ENCODE measurements at places on chromosomes 16 and 17. TPM values are rescaled to one million over a fixed set of nuclear protein-coding genes. Genes with fewer than 3 reads are reported as not detected.

ZNF597 gene
- total RNA-seq = 2.3 TPM

- DNase-seq = no peak
Observed at GRCh38 chr17:39598047-39598481, 9.7 kb downstream of the NEUROD2 start.

EPX gene
- not detected for total RNA-seq

DNA sequence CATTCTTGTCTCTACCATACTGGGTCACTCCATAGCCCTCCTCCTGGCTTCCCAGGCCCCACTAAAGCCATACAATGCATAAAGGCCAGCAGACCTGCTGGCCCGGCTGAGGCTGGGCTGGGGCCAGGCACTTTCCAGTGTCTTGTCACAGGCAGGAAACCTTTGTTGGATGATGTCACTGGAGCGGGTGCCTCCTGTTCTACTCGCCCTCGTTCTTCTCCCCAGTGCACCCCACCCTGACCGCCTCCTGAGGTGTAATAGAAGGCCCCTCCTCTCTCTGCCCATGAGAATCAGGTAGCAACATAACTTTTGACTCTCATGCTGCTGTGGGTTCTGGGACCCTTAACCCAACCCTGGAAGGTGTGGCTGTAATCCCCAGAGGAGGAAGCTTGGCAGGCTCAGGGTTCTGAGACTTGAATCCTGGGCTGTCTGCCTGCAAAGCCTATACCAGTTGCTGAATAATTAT lies 54.2 kb upstream of the IL34 start:
- DNase-seq = no peak

APOH gene
- 5.4 TPM for total RNA-seq

GRCh38 chr16:67040906-67041305 lies 12.0 kb downstream of the CBFB start:
- DNase-seq = no peak

All from body of pancreas (tissue), 4 donors.